ENCODE measurements at places on chromosomes 4 and X. TPM values are rescaled to one million over a fixed set of nuclear protein-coding genes. Genes with fewer than 3 reads are reported as not detected.

Gene BBS12
- 9.9 TPM for total RNA-seq

Gene CCSER1
- 26.8 TPM for total RNA-seq

Gene GPR50
- not detected for total RNA-seq

Gene SPANXD
- total RNA-seq: not detected

Gene AMER1
- 5.7 TPM for total RNA-seq

Gene FAM9C
- not detected for total RNA-seq

Gene SASH3
- total RNA-seq: 18.3 TPM

Gene RASSF6
- total RNA-seq: 8.8 TPM

Gene ITGB1BP2
- total RNA-seq: 1.8 TPM

Gene CCNA2
- total RNA-seq: 1.4 TPM

Gene PORCN
- total RNA-seq: 8.9 TPM

Gene KIF4A
- total RNA-seq: 0.35 TPM

DNA sequence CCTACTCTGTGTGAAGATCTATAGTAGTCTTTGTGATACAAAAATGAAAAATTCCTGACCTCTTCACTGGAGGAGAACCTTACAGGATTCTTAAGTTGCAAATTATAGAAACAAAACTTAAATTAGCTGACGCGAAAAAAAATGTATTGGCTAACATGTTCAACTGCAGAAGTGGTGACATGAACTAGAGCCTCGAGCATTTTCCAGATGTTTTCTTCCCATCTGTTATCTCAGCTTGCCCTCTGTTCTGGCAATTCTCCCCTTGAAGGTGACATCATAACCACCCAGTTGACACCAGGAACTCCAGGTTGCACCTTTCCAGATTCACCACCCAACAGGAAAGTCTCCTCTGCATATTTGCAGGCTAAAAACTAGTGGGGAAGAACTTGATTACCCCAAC lies 222.4 kb downstream of the KDR start:
- no peak for DNase-seq

GRCh38 chr4:138576684-138577083 lies 334.5 kb upstream of the SLC7A11 start:
- DNase-seq: no peak

GRCh38 chr4:74624351-74625151 lies 169.8 kb downstream of the BTC start:
- DNase-seq: no peak

DNA sequence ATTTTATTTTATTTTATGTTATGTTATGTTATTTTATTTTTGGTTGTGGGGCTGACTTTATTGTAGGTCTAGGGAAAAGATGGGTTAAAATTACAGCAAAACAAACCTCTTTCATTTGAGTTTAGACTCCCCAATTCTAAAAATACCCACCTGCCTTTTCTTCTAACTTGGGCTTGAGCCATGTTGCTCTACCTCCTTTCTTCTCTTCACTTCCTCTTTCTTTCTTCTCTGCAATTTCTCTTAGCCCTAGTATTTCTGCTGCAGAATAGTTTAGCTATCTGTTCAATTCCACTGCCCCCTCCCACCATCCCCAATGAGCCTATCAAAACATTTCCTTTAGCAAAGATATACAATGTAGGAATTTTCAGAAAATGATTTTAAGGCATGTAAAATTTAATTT lies 653.3 kb downstream of the ARAP2 start:
- no peak for DNase-seq

GRCh38 chrX:107537815-107538214 lies 88.4 kb downstream of the FRMPD3 start:
- DNase-seq: no peak

DNA sequence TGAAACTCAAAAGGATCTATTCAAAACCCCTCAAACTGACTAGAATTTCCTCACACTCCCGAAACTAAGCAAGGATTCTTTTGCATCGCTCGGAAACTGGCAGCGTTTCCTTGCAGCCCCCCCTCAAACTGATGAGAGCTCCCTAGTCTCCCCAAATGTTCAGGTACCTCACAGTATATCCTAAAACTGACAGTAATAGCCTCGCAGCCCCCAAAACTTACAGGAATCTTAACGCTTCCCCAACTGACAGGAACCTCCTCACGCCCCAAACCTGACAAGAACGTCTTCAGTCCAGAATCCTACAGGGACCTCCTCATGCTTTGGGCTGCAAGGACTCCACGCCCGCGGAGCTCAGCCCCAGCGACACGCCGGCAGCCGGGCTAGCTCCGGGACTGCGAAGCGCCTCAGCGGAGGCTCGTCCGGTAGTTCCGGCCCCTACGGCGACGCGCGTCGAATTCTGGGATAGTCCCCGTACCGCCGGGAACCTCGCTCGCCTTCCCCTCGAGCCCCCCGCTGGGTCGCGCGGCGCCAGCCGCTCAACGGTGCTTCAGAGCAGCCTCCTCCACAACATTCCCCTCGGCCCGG lies 640 bp downstream of the PHF8 start:
- peak; percentile 36 for DNase-seq

- no peak for DNase-seq
These were observed 174.2 kb downstream of the NHS start for GRCh38 chrX:17549107-17549651.

DNA sequence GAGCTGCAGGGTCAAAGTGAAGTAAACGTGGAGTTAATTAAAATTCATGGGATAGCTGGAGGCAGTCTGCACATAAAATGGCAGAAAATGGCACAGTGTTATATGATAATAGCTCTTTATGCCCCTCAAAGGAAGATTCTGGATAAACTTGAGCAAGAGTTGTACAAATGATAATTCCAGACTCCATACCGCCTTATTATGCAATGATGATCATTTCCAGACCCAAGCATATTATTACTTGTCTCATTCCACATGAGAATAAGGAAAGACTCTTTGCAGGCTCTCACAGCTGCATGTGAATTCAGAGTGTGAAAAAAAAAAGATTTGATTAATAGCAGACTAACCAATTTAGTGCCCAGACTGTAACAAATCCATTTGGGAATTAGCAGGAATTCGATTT lies 105.4 kb downstream of the STK32B start:
- DNase-seq: no peak

- DNase-seq: no peak
These were observed 51.5 kb upstream of the ARHGAP24 start for GRCh38 chr4:85423431-85423830.

GRCh38 chr4:42906341-42906740 lies 13.8 kb downstream of the GRXCR1 start:
- peak; percentile 70 for DNase-seq

- no peak for DNase-seq
These were observed 5.6 kb downstream of the TASL start for GRCh38 chrX:30572004-30572403.

- DNase-seq: no peak
These were observed 18.8 kb upstream of the ATOH1 start for GRCh38 chr4:93809773-93810172.

GRCh38 chr4:118322831-118323502 lies 29.8 kb downstream of the PRSS12 start:
- DNase-seq: no peak

GRCh38 chr4:26995316-26995715 lies 134.7 kb downstream of the STIM2 start:
- DNase-seq: no peak

DNA sequence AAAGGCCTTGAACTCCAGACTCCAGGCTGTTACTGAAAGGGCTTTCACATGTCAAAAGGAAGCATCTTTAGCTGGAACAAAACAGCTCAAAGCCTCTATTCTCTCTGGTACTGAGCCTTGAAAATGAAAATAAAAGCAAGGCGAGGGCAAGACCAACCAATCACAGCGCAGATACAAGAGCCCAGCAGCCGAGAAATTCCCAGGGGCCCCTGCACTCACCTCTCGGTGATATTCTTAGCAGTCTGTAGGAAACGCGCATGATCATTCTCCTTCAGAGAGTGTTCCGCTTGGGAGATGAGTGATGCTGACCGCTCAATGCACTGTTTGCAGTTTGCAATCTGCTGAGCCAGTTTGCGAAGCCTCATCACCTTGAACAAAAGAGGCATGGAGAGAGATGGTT lies 138.1 kb downstream of the MID1 start:
- DNase-seq: no peak

- DNase-seq: no peak
These were observed 338.3 kb upstream of the NR3C2 start for GRCh38 chr4:148780426-148781005.

- no peak for DNase-seq
These were observed 220.7 kb upstream of the EMCN start for GRCh38 chr4:100738196-100739165.

DNA sequence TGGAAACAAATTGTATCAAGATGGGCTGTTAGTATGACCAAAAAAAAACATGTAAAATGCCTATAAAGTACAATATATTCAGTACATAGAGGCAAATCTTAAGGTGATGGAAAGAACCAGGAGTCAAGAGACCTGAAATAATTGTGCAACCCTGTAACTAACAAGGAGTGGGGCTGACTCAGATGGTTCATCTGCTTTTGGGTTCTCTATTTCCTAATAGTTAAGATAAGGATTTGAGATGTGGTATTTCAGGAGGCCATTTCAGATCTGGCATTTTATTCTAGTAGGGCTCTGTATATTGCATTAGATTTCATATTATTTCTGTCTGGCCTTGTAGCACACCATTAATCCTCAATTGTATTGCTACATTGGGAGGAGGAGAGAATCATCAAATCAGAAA lies 268.4 kb downstream of the HS3ST1 start:
- no peak for DNase-seq

- DNase-seq: no peak
These were observed 5.0 kb downstream of the ARFIP1 start for GRCh38 chr4:152784490-152785350.

DNA sequence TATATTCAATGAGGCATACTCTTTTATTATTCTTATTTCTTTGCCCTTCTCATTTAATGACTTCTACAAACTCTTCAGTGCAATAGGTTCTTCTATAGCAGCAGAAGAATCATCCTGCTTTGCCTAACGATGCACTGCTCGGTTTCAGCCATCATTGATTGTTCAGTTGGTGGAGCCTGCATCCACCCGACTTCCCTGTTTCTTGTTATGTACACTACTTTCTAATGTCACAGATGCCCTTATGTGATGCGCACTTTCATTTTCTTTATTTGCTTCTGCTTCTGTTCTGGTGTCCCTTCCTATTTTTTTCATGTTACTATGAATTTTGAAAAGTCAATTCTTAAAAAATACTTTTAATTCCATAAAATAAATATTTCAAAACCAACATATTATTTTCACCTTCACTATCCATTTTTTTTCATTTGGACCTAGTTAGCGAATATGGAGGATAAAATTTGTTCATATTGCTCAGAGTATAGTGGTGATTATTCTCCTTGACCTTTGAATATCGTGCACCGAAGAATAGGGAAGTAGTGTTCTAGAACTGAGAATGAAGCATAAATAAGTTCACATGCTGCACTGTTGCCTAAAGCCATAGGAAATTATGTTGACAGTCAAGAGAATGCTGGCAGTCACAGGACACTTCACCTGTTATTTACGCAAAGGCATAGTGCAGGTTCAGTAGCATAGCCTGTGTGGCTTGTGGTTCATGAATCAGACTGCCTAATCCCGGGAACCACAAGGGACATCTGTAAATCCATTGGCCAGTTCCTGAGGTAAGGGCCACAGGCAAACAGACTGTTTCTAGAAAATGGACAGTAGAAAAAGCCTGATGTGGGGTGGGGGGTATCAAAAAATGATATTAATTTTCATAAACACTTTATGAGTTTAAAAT lies 21.3 kb upstream of the SFRP2 start:
- DNase-seq: no peak

DNA sequence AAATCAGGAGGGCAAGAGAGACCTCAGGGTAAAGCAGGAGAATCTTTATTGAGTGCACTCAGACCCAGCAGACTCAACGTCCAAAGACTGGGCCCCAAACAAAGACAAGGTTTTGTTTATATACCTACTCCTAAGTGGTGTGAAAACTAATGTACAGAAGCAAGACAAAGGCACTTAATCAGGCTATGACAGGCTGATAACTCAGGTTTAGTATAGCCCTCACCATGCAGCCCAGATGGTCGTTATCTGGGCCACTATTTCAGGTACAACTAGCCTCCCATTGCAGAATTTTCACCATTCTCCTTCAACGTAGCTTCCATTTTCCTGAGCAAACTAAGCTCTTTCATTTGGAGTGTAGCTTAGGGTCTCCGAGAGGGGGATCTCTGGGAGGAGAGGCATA lies 36.9 kb downstream of the SULT1E1 start:
- no peak for DNase-seq

- no peak for DNase-seq
These were observed 439.1 kb downstream of the INPP4B start for GRCh38 chr4:142406917-142407501.

GRCh38 chr4:17010426-17011087 lies 112.1 kb upstream of the LDB2 start:
- no peak for DNase-seq

- DNase-seq: no peak
These were observed 20.3 kb downstream of the DNAAF6 start for GRCh38 chrX:107226757-107227156.

- DNase-seq: no peak
These were observed 12.6 kb downstream of the SHOX start for GRCh38 chrX:643241-643595.

- no peak for DNase-seq
These were observed 110.9 kb downstream of the FHIP1A start for GRCh38 chr4:151519728-151520415.

- DNase-seq: no peak
These were observed 129.1 kb downstream of the CXXC4 start for GRCh38 chr4:104365618-104366017.

GRCh38 chrX:45769761-45770582 lies 569.3 kb upstream of the DIPK2B start:
- DNase-seq: peak; percentile 86

DNA sequence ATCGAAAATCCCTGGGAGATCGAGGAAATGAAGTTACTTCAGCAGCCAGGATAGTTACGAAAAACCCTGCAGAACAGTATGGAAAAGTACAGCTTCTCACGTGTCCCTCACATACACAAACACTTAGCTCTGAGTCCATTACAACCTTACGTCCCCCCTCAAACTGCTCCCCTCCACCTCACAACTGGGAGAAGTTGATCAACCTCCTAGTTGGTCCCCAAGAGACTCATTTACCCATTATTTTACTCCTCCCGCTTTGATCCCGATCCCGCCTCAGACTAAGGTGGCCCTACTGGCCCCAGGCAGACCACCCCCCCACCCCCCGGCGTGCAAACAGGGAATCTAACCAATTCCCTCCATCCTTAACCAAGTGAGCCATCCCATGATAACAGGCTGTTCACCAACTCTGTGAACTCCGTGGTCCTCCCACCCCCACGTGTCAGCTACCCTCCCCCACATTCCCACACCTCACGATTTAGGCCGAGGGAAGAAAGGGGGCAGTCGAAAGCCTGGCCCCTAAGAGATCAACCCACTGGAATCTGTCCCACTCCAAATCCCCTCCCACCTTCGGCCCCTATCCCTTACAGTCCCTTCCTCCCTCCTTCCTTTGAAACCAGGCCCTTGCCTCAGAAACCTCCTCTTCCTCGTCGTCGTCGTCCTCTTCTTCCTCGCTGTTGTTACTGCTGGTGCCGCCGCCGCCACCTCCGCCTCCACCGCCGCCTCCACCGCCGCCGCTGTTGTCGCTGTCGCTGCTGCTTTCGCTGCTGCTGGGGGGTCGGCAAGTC lies 755 bp downstream of the ANKRD17 start:
- peak; percentile 79 for DNase-seq

DNA sequence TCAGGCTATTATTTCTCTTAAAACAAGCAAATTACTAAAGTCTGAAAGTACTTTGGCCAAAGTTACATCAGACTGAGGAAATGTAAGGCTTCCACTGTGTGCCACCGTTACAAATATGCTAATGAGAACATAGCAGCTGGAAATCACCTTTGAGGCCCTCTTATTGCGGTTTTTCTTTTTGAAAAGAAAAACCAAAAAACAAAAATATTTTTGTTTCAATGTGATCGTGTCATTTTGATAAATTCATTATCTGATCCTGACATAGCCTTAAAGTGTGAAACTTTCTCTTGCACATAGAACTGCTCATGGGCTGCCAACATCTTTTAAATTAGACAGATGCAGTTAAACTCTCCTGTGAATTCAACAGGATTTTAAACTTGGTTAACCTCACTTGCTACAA lies 2.8 kb upstream of the TIFA start:
- DNase-seq: no peak
